ENCODE measurements at places on chromosomes 12 and 14. TPM values are rescaled to one million over a fixed set of nuclear protein-coding genes. Genes with fewer than 3 reads are reported as not detected.

- H3K27me3 ChIP-seq: no peaks in the 10 kb centered on the region
- no peaks in the 10 kb centered on the region for H3K36me3 ChIP-seq
- no peaks in the 10 kb centered on the region for H3K4me1 ChIP-seq
- no peak overlapping the region for H3K4me3 ChIP-seq
- H3K27ac ChIP-seq: no peak overlapping the region
Observed at GRCh38 chr14:104512771-104513640, 66.6 kb upstream of the C14orf180 start.

DNA sequence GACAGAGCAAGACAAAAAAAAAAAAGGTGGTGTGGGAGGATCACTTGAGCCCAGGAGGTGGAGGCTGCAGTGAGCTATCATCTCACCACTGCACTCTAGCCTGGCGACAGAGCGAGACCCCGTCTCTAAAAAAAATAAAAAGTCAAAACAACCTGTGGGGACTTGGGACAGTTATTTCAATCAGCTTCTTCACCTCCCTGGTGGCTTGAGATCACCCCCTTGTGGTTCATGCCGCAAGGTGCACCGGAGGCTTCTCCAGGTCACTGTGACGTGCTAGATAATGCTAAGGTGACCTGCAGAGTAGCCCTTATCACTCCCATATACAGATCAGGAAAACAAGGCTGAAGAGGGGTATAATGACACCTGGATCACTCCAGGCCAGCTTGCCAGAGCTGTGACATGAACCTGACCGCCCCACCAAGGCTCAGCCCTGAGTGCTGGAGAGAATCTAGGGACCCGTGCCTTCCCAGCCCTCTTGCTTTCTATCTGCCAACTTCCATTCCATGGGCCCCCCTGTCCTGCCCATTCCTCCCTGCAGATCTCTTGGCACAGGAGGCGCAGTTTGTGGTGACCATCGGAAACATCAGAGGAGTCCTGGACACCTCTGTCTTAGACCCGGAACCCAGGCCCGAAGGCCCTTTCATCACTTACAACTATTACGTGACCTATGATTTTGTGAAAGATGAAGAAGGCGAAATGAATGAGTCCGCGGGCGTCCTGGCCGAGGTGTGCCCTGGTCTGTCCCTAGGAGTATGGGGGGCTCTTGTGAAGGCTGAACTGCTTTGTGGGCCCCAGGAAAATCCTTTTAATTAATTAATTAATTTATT, 8.1 kb downstream of the LRRC43 start:
- peak; percentile 57 for DNase-seq
- H3K36me3 ChIP-seq: no peaks in the 10 kb centered on the region
- H3K4me3 ChIP-seq: no peak overlapping the region
- H3K27ac ChIP-seq: no peak overlapping the region
- H3K4me1 ChIP-seq: no peaks in the 10 kb centered on the region

DNA sequence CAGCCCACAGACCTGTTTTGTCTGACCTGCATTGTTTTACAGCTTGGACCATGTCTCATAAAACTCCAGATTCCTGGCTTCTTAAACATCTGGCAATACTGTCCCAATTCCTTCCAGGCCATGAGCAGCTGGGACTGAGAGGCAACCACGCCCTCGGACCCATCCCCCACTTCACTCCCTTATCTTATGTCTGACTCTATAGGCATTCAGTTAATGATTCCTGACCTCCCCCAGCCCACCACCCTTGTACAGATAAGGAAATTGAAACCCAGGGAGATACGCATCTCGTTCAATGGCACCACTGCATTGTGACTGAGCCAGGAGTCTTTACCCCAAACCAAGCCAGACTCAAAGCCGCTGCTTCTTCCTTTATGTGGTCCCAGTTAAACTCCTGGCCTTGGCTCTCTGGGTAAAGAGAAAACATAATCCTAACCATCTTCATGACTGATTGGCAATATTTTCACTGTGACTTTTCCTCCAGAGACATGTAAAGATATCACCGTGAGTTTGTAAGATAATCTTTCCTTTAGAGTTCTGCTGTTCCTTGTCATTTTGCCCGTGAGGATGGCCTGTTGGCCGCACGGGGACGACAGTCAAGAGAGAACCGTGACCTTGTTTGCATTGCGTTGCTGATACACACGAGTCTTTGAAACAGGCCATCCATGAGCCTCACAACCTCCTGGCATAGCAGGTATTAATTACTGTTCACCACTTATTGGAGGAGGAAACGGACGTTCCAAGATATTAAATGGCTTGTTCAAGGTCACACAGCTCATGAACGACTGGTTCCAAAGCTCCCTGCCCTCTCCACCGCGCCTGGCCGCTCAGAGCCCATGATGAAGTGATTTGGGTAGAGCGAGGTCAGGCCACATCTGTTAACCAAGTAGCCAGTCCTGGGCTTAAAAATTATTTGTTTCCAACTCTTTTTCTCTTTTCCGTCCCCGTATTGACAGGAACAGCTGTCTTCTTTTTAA, 39.4 kb downstream of the MAP1LC3B2 start:
- H3K27me3 ChIP-seq: no peaks in the 10 kb centered on the region
- DNase-seq: no peak
- peaks cover 28% of the 10 kb centered on the region for H3K4me1 ChIP-seq
- H3K36me3 ChIP-seq: no peaks in the 10 kb centered on the region
- no peak overlapping the region for H3K4me3 ChIP-seq

- no peak overlapping the region for H3K27ac ChIP-seq
- DNase-seq: no peak
- H3K4me3 ChIP-seq: no peak overlapping the region
- H3K36me3 ChIP-seq: no peaks in the 10 kb centered on the region
- no peaks in the 10 kb centered on the region for H3K27me3 ChIP-seq
- no peaks in the 10 kb centered on the region for H3K4me1 ChIP-seq
Observed at GRCh38 chr12:19760611-19761010, 321.3 kb downstream of the AEBP2 start.

CDKL1 gene
- 5.8 TPM for total RNA-seq

All from Panc1 (cell line).